ENCODE measurements at places on chromosomes 7 and 10.

DNA sequence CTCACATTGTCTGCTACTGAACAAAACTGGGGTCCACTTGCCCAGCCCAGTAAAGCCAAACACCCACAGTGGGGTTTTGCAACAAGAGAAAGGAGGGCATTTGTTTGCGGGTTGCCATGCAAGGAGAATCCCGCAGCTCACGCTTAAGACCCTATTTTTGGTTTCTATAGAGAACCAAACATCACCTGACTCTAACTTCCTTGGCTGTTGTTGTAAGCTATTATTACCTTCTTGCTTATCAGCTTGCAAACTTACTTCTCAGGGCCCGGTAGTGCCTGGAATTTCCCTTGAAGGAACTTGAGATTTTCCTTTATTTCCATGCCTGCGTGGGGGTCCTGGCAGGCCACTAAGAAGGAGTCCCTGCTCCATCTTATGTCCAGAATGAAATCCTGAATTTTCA, 20.7 kb downstream of the IFIT3 start:
- DNase-seq: no peak

- no peak for DNase-seq
Observed at GRCh38 chr7:139896288-139896687, 67.2 kb downstream of the TBXAS1 start.

DNA sequence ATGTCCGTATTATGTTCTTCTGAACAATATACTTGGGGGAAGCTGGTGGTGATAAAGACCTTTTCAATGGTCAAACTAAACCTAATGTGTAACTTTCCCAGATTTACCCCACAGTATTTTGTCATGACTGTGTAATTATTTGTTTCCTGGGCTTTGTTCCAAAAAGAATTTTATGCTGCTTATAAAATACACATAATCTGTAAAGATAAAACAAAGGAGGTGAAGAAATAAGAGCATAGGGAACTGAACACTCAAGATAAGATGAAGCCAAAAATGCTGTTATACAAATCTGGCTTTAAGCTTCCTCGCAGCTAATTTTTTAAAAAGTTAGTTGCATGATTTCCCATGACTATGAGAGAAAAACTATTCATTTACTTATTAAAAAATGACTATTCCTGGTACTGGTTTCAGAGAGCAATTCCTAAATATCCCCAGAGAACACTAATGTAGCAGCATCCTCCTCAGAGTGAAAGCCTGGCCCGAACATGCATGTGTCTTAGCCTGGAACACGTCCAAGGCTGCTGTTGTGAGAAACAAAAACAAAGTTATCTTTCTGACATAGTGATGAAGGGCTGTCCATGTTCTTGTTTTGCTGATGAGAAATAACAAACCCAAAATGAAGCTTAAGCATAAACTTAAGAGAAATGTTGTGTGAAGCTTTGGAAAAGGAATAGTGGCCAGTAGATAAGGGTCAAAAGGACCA, 33.9 kb downstream of the MALSU1 start:
- no peak for DNase-seq

DNA sequence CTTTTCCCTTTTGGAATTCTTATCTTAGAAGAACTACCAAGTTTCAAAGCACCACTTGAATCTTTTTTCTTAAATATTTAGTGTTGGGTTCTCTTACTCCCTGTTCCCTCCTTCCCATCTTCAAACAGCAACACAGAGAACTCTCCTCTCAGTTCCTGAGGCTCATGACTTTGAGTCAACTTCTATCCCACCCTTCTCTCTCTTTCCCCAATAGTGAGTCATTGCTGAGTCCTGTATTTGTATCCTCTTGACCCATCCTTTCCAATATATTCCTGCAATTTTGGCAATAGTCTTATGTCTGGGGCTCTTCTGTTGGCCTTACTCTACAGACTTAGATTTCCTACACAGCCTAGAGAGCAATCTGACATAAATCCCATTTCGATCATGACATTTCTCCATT, 20.8 kb upstream of the JCAD start:
- no peak for DNase-seq

DNA sequence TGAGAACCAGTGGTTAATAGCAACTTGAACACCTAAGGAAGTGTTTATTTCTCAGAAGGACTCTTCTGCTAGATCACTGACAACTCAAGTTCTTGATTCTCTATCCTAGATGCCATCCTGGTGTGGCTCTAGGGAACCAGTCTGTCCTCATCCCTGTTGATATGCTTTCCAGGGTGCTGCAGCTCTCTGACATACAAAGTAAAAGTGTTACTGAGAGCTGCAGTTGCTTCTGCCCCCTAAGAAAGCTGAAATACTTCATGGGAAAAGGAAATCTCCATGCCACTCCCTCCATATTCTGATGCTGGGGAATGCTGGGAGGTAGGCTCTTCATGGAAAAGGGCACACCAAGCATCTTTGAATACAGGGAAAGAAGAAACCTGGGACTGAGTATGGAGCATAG, 168.1 kb downstream of the KLF6 start:
- DNase-seq: no peak
